CD4-positive, CD25-positive, alpha-beta regulatory T cell (primary cell): ENCODE measurements at places on chromosomes 2 and 18. TPM values are rescaled to one million over a fixed set of nuclear protein-coding genes. Genes with fewer than 3 reads are reported as not detected.

DNA sequence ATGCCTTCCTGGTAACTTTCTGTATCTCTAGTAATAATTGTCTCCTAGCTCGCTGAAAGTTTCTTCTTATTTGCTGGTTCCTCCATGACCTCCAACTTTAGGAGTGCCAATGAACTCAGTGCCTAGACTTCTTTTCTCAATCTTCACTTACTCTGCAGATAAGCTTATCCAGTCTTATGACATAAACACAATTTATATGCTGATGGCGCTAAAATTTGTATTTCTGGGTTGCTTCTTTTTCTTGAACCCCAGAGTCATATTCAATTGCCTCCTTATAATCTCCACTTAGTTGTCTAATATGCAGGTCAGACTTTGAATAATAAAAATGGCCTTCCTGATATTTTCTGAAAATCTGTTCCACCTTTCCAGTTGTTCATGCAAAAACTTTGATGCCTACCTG, 182.5 kb downstream of the FSHR start:
- no peaks in the 10 kb centered on the region for H3K27me3 ChIP-seq
- no peak for DNase-seq
- H3K36me3 ChIP-seq: no peaks in the 10 kb centered on the region
- no peaks in the 10 kb centered on the region for H3K4me1 ChIP-seq
- no peak overlapping the region for H3K27ac ChIP-seq
- H3K4me3 ChIP-seq: no peak overlapping the region

- H3K4me3 ChIP-seq: no peak overlapping the region
- no peak for DNase-seq
- H3K36me3 ChIP-seq: no peaks in the 10 kb centered on the region
- H3K27me3 ChIP-seq: no peaks in the 10 kb centered on the region
Observed at GRCh38 chr18:78765142-78765541, 214.5 kb upstream of the SALL3 start.

- H3K27me3 ChIP-seq: no peaks in the 10 kb centered on the region
- H3K4me1 ChIP-seq: no peaks in the 10 kb centered on the region
- no peak overlapping the region for H3K4me3 ChIP-seq
- no peak overlapping the region for H3K27ac ChIP-seq
- no peaks in the 10 kb centered on the region for H3K36me3 ChIP-seq
Observed at GRCh38 chr2:208451061-208451460, 44.5 kb downstream of the PTH2R start.

GRCh38 chr2:144498277-144498676, 21.6 kb downstream of the ZEB2 start:
- no peak overlapping the region for H3K27ac ChIP-seq
- H3K36me3 ChIP-seq: no peaks in the 10 kb centered on the region
- peaks cover 1% of the 10 kb centered on the region for H3K27me3 ChIP-seq
- no peaks in the 10 kb centered on the region for H3K4me1 ChIP-seq
- DNase-seq: no peak
- no peak overlapping the region for H3K4me3 ChIP-seq

- DNase-seq: no peak
- no peak overlapping the region for H3K4me3 ChIP-seq
- no peaks in the 10 kb centered on the region for H3K4me1 ChIP-seq
- H3K27ac ChIP-seq: no peak overlapping the region
Observed at GRCh38 chr2:101120124-101120996, 30.8 kb downstream of the TBC1D8 start.

The NEU2 gene
- polyA plus RNA-seq: not detected

The SEMA4F gene
- 9.2 TPM for polyA plus RNA-seq
